ENCODE measurements at places on chromosomes 16 and 17. TPM values are rescaled to one million over a fixed set of nuclear protein-coding genes. Genes with fewer than 3 reads are reported as not detected.

DNA sequence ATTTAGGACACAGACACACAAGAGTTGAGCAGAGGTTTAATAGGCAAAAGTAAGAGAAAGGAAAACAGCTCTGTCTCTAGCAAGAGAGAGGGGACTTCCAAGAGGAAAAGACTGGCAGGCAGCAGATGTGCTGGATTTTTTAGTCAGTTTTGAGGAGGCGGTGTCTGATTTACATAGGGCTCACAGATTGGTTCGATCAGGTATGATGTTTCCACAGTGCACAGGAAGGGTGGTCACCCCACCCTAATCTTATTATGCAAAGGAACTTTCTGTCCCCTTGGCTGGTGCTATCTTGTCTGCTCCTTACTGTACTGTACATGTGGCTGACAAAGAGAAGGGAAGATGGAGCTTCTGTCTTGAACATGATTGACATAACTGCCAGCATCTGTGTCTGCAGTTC lies 25.3 kb downstream of the BFAR start:
- H3K4me3 ChIP-seq: no peak overlapping the region
- no peak for DNase-seq
- no peaks in the 10 kb centered on the region for H3K27me3 ChIP-seq

DNA sequence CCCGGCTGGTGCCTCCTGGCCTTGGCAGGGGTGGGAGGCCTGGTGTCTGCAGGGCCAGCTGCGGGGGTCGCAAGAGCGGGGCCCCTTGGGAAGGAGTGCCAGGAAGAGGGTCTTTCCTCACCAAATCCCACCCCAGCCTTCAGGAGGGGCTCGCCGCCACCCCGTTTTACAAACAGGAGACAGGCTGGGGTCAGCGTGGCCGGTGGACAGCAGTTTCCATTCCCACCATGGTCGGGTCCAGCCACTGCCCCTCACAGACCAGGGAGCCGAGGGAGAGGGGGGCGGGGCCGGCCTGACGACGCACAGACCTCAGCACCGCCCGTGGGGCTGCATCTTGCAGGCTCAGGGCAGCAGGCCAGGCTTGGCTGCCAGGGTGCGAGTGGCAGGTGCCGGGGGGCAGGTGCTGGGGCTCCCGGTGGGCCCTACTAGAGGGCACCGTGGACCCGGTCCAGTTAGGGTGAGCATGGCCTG lies 7.6 kb downstream of the CBFA2T3 start:
- H3K27ac ChIP-seq: no peak overlapping the region
- no peaks in the 10 kb centered on the region for H3K36me3 ChIP-seq
- no peaks in the 10 kb centered on the region for H3K4me1 ChIP-seq
- no peak overlapping the region for H3K4me3 ChIP-seq
- no peak for DNase-seq

- no peak for DNase-seq
- H3K4me3 ChIP-seq: no peak overlapping the region
- H3K27me3 ChIP-seq: peaks cover 48% of the 10 kb centered on the region
- no peak overlapping the region for H3K27ac ChIP-seq
- H3K36me3 ChIP-seq: no peaks in the 10 kb centered on the region
Measured at GRCh38 chr16:86090461-86091170, 191.7 kb downstream of the IRF8 start.

DNA sequence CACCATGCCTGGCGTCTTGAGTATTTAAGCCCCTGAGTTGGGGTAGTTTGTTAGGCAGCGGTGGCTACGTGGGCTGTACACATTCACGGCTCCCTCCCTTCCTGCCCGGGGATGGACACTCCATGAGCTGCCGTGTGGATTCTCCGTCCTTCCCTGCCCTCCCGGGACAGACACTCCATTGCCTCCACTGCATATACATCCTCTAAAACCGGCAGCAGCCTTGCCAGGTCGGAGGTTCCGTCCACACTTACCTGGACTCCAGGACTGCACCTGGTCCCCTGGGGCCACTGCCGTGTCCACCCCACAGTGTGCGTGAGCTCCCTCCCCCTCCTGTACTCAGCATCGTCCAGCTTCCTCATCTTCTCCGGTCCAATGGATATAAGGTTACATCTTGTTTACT lies 3.5 kb upstream of the SPATA2L start:
- no peak for DNase-seq
- no peaks in the 10 kb centered on the region for H3K36me3 ChIP-seq

DNA sequence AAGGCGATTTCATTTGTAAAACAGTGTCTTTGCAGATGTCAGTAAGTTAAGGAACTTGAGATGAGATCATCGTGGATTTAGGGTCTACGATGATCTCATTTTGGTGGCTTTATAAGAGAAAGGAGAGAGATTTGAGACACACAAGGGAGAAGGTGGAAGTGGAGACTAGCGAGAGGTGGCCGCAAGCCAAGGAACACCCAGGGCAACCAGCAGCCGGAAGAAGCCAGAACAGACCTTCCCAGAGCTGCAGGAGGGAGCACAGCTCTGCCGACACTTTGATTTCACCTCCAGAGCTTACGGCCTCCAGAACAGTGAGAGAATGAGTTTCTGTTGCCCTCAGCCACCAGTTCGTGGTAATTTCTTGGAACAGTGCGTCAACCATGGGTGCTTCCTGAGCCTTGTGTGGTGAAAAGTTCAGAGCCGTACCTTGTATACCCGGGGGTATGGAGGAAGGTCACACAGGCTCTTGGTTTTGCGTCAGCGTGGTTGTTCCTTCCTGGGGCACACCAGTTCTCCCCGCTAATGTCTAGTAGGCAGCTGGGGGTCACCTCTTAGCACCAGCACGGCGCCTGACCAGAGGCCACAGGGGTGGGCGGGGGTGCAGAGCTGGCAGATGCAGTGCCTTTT lies 12.9 kb upstream of the SEC14L1 start:
- H3K27me3 ChIP-seq: no peaks in the 10 kb centered on the region
- no peak overlapping the region for H3K27ac ChIP-seq
- peaks cover 29% of the 10 kb centered on the region for H3K4me1 ChIP-seq
- H3K4me3 ChIP-seq: no peak overlapping the region
- H3K36me3 ChIP-seq: no peaks in the 10 kb centered on the region

Gene ALOX15B
- not detected for total RNA-seq

All from mesothelial cell of epicardium (in vitro differentiated cells).